ENCODE measurements at places on chromosomes 1 and 21. TPM values are rescaled to one million over a fixed set of nuclear protein-coding genes. Genes with fewer than 3 reads are reported as not detected.

Gene C8B
- total RNA-seq = not detected

Gene OR10J5
- not detected for total RNA-seq

Gene TRIM62
- 3.1 TPM for total RNA-seq

Gene GATAD2B
- 4.8 TPM for total RNA-seq

Gene TMEM82
- not detected for total RNA-seq

Gene INTS3
- total RNA-seq = 30.0 TPM

Gene CBS
- total RNA-seq = 113 TPM

Gene IRF6
- total RNA-seq = under 0.01 TPM

Gene UBQLN4
- total RNA-seq = 8.7 TPM

Gene CTXND2
- total RNA-seq = not detected

Gene CHI3L1
- 3.0 TPM for total RNA-seq

Gene TPTE
- not detected for total RNA-seq

Gene LCE1F
- total RNA-seq = not detected

Gene DPT
- 4.1 TPM for total RNA-seq

Gene DDI2
- total RNA-seq = 10.8 TPM

Gene IFI44L
- 2.1 TPM for total RNA-seq

Gene METTL18
- 9.8 TPM for total RNA-seq

Gene NR5A2
- not detected for total RNA-seq

Gene IGSF9
- total RNA-seq = under 0.01 TPM

Gene ATP5PF
- total RNA-seq = 46.6 TPM

Gene VWA5B1
- total RNA-seq = not detected

Gene WNT4
- total RNA-seq = not detected

Gene FAM72D
- total RNA-seq = 0.26 TPM

Gene CACNA1E
- not detected for total RNA-seq

Gene FAM72A
- 1.8 TPM for total RNA-seq

Gene DISP3
- under 0.01 TPM for total RNA-seq

Gene AMY1B
- total RNA-seq = not detected

Gene PROX1
- total RNA-seq = under 0.01 TPM

Gene MAST2
- 17.5 TPM for total RNA-seq

Gene NOS1AP
- total RNA-seq = 0.17 TPM

Gene OR2T8
- total RNA-seq = not detected

Gene DNAH14
- 19.7 TPM for total RNA-seq

Gene GADD45A
- total RNA-seq = 70.1 TPM

Gene IL19
- not detected for total RNA-seq

Gene DMBX1
- total RNA-seq = not detected

Gene HAO2
- total RNA-seq = not detected

Gene AMY1C
- not detected for total RNA-seq

Gene BARHL2
- total RNA-seq = not detected

Gene IGSF8
- total RNA-seq = 27.7 TPM

Gene EMC1
- total RNA-seq = 46.0 TPM

Gene CNKSR1
- not detected for total RNA-seq

Gene SHCBP1L
- total RNA-seq = not detected

Gene HES3
- total RNA-seq = not detected

Gene PARP1
- 78.4 TPM for total RNA-seq

Gene ELOVL1
- 65.2 TPM for total RNA-seq

Gene DUSP23
- total RNA-seq = 21.6 TPM

Gene FALEC
- 1.0 TPM for total RNA-seq

Gene WDR64
- total RNA-seq = not detected

Gene ZBTB40
- 12.4 TPM for total RNA-seq

Gene RALGPS2
- total RNA-seq = 59.6 TPM

Data from fibroblast of lung (primary cell).